ENCODE measurements at places on chromosomes 13 and 19.

DNA sequence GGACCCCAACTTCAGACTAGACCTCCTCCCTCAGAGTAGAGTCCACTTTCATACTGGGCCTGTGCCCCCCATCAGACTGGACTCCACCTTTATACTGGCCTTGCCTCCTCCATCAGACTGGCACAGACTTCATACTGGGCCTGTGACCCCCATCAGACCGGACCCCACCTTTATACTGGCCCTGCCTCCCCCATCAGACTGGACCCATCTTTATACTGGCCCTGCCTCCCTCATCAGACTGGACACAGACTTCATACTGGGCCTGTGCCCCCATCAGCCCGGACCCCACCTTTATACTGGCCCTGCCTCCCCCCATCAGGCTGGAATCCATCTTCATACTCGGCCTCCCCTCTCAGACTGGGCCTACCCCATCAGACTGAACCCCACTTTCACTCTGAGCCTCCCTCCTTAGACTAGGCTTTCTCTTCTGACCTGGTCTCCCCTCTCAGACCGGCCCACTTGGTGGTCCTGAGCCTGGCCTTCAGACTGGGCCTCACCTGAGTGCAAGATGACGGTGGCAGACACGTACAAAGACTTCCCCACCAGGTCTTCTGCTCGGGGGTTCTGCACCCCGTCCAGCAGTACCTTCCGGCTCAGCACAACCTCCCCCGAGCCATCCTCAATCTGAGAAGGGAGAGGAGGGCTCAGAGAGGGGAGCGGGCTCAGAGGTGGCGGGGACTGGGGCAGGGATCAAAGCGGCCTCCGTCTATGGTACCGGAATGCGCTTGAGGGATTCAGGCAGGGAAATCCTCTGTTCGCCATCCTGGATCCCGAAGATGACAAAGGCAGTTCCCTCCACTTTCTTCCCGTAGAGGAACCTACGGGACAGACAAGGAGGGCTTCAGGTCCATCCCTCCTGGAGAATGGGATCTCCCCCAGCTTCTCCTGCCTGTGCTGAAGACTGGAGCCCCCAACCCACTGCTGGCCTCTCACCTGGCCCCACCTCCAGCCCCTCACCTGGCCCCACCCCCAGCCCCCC, 7.5 kb downstream of the C3 start:
- no peak for DNase-seq

GRCh38 chr19:39927076-39927475, 7.4 kb downstream of the FCGBP start:
- no peak for DNase-seq

DNA sequence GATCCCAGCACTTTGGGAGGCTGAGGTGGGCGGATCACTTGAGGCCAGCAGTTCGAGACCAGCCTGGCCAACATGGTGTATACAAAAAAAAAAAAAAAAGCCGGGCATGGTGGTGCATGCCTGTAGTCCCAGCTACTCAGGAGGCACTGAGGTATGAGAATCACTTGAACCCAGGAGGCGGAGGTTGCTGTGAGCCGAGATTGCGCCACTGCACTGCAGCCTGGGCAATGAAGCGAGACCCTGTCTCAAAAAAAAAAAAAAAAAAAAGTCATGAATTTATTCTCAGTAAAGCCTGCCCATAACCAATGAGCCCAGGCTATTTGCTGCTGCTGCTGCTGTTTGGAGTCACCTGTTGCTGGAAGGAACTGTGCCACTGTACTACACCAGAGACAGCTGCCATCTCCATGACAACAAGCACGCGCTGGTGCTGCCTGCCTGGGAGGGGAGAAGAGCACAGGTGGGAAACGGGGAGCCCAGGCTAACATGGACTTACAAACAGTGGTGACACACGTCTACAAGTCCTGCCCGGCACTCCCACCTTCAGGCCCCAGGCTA, 11.3 kb downstream of the ZFR2 start:
- no peak for DNase-seq

DNA sequence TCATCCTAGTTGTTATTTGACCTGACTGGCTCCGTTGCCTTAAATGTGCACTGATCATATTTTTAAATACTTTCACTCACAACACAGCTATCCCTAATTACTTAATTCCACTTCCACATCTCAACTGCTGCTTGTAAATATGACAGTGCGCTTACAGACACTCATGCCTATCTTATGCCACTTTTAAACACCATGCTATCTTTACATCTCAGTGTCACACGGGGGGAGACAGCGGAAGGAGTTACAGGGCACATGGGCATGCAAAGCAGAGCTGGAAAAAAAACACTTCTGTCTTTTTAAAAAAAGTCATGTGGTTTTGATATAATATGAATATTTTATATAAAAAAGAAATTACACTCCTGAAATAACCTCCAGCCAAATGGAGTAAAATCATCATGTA, 44.1 kb downstream of the SMAD9 start:
- no peak for DNase-seq

DNA sequence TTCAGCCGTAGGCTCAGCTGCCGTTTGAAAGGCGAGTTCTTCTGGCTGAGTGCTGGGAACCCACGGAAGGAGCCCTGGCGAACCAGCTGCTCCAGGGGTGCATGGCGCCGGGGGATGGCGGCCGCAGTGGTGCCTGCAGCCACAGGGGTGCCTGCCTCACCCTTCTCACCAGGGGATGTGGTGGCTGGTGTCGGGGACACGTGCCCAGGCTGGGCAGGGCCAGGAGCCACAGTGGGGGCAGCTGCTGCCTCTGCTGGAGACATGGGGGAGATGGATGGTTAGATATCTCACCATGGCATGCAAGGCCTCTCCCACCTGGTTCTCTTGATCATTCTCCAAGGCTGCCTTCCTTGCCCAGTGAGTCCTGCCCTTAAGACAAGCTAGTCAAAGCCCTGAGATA, 17.1 kb downstream of the NUMBL start:
- no peak for DNase-seq

- peak; percentile 36 for DNase-seq
Measured at GRCh38 chr19:1001538-1002166, 1.4 kb downstream of the GRIN3B start.

DNA sequence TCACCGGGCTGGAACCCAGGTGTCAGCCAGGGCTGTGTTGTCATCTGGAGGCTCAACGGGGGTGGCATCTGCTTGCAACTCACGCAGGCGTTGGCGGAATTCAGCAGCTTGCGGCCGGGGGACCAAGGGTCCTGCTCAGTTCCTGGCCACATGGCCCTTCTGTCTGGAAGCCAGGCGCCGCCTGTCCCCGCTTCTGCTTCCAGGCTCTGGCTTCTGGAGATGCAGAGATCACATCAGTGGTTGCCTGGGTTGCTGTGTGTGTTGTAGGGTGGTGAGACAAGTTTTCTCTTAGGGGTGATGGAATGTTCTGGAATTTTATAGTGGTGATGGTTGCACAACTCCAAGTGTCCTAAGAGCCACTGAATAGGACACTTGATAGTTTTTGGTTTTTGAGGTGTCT, 5.0 kb downstream of the ADAT3 start:
- DNase-seq = no peak

DNA sequence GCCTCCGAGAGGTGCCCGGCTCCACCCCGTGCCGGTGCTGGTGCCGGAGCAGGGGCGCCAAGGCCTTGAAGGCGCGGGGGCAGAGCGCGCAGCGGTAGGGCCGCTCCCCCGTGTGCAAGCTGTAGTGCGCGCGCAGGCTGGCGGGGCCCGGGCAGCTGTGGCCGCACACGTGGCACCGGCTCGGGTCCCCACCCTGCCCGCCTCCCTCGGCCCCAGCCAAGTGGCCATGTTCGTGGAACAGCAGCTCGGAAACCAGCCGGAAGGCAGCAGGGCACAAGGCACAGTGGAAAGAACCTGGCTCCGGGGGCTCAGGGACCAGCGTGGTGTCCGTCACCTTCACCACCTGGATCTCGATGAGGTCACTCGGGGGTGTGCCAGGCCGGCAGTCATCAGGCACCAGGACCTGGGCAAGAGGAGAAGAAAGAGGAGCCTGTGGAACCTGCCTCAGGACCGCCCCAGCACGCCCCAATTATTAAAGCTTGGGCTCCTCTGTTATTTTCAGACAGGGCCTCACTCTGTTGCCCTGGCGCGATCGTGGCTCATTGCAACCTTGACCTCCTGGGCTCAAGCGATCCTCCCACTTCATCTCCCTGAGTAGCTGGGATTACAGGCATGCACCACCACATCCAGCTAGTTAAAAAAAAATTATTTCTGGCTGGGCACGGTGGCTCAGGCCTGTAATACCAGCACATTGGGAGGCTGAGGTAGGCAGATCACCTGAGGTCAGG, 2.0 kb downstream of the ZNF784 start:
- no peak for DNase-seq
